ENCODE measurements at places on chromosomes 2 and 18.

DNA sequence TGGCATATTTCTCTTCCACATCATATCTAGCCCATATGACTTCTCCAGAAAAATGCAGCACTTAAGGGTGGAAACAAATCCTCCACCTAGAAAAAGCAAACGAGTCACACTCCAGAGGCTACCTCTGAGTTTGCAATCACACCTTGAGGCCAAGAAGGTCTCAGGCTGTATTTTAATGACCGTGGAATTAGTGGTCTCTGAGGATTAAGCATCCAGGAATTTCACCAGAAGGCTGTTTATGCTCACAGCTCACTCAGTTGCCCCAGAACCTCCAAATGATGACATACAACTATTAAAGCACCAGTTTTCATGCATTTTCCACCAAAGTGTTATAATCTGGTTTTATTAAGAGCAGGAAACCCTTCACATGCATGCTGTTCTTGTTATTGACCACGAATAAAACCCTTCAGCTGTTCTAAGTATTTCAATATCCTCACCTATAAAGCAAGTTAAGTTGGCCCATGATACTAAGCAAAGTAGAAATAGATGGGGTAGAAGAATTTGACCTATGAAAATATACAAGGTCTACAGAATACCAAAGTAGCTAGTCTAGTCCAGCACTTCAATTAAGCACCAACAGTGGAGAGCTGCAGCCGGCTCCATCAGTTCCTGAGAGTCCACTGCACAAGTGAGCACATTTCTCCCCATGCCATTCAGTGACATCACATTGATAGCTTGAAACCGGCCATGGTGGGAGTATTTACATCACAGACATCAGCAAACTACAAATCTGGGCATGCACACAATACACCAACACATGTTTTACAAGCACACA is 39.5 kb upstream of the SLC14A1 start:
- DNase-seq: no peak

- no peak for DNase-seq
These were observed 25.5 kb downstream of the TMEM247 start for GRCh38 chr2:46504685-46505471.

DNA sequence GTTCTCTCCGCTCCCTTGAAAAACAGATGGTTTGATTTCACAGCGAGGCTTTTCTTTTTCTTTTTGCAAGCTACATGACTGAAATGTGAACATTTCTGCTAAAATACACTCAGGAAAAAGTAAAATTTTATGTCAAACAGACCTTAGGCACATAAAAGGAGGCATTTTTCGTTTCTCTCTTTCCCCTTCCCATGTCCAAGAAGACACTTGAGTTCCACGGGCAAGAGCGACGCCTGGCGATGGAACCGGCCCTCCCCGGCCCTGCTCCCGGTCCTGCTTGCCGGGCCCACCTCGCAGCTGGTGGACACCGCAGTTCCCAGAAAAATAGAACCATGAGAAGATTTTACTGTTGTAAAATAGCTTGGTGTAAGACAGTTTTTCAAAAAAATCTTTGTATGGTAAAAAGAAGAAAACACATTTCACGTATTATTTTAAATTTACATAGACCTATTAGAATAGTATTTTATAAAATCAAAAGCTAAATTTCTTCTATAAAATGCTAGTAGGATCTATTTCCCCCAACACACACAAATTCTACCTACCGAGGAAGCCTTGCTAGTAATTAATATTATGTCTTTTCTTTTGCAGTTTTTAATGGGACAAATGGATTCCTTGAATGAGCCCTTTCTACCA is 2.3 kb upstream of the ALKAL2 start:
- peak; percentile 25 for DNase-seq

GRCh38 chr2:71971493-71971892 is 176.2 kb downstream of the CYP26B1 start:
- DNase-seq: no peak

DNA sequence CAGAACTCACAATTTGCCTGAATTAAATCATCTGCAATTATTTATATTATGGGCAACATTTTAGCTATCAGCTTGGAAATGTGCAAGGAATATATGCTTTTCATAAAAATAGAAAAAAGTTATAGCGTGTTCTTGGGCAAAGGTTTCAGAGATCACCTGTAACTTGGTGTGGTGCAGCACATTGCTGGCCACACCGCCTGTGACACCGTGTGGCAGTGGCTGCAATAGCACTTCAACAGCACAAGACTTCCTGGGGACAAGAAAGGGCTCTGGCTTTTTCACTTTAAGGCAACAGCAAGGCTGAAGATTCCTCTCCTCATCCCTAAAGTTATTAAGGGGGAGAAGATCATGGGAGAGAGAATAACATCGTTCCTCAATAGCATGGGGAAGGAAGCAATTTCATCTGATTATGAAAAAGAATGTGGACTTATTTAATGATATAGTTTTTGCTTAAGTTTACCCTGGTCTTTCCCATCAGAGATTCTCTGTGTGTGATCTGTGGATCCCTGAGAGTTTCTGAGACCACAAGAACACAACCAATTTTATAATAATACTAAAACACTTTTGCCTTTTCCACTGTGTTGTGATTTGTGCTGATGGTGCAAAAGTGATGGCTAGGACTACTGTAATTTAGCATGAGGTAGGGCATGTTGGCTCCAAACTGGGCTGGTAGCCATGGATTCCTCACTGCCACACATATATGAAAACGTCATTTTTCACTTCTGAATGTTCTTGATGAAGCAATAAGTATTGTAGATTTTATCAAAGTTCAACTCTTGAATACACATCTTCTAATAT is 15.0 kb upstream of the SERPINB3 start:
- no peak for DNase-seq

DNA sequence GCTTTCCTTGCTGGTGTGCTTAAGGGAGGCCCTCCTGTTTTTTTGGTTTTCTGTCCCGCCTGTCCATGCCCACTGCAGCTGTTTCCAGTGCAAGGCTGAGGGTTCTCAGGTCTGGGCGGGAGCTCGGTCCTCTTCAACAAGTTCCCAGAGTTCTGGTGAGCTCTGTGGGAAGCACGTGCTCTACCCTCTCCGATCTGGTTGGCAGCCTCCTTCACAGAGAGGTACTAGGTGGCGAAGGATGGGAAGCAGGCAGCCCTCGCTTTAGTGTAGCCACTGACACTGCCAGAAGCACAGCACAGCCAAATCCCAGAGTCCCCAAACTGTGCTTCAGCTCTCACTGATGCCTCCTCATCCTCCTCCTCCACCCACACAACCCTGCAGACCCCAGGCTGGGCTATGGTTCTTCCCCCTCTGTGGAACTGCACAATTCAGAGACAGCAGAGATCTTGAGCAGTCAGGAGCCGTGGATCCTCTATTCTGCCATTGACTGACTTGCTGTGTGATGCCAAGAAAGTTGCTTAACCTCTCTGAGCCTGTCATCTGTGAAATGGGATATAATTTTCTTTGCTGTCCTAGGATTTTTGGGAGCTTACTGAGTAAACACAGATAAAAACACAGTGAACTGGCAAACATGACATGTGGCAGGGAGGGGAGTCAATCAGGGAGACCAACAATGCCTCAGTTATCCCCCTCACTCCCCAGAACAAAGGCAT is 157.3 kb downstream of the MSH2 start:
- no peak for DNase-seq

- no peak for DNase-seq
These were observed 211.6 kb downstream of the PID1 start for GRCh38 chr2:229059331-229060033.

DNA sequence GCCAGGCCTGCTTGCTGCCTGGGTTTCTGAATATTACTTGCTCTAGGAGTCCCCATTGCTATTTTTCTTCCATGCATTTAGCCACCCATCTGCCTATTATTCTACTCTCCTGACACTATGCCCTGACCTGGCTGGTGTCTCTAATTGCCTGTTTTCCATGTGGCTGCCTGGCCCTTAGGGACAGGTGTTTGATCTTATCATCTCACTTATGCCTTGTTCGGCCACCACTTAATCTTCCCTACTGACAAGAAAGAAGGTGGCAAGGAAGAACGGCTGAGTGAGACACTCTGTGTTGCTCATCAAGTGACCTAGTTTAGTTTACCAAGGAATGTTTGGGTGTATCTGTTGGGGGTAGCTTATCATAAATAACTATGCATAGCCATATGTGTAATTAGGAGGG is 50.4 kb upstream of the RAPH1 start:
- DNase-seq: no peak

Measured in stimulated activated CD4-positive, alpha-beta T cell treated with anti-CD3 and anti-CD28 coated beads, TNF-alpha, amount 100 ng/mL, for 48 hours (primary cell).